Stimulated activated CD8-positive, alpha-beta memory T cell treated with anti-CD3 and anti-CD28 coated beads, Interleukin-7, amount 100 ng/mL, for 1 hour (primary cell): ENCODE measurements at places on chromosomes 4 and X.

DNA sequence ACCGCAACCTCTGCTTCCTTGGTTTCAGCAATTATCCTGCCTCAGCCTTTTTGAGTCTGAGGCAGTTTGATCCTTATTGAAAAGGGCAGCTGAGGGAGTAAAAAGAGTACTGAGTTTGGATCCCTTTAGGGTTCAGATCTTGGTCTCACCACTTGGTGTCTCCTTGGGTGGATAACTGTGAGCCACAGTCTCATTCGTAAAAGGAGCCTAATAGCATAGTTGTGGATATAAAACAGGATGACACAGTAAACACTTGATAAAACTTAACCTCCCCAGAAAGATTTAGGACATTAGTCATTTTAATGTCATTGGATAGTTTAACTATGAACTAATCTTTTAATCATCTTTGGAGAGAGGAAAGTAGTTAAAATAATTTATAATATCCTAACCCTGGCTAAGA, 173.0 kb downstream of the ANK2 start:
- no peak for DNase-seq

GRCh38 chr4:16278178-16278577, 51.9 kb upstream of the TAPT1 start:
- DNase-seq = no peak

- DNase-seq = no peak
Measured at GRCh38 chrX:68693481-68694434, 46.3 kb downstream of the STARD8 start.

- no peak for DNase-seq
Measured at GRCh38 chr4:183995570-183995969, 90.5 kb downstream of the STOX2 start.

DNA sequence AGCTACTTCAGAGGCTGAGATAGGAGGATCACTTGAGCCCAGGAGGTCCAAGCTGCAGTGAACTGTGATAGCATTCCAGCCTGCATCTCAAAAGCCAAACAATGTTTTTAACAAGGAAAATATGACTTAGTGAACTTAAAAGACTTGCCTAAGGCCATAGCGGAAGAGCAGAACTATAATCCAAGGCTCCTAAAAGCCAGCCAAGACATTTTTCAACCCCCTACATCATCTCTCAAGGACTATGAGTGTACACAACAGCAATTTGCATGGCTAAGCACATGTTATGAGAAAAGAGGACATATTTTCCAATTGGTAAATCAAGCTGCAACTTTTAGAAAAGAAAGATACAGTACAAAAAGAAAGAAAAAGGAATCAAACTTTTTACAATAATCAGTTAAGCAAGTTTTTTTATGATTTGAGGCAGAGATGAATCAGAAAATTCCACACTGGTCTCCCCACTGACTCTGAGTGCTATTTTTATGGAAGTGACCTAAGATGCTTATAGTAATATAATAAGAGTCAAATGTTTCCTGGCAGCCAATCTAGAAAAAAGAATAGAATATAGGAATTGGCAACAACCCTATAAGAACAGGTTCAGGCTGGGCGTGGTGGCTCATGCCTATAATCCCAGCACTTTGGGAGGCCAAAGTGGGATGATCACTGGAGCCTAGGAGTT, 9.8 kb upstream of the ACOT9 start:
- DNase-seq = no peak

GRCh38 chr4:96713271-96713850, 873.5 kb downstream of the PDHA2 start:
- DNase-seq = no peak

- DNase-seq = no peak
Measured at GRCh38 chr4:140744421-140744820, 11.8 kb downstream of the TBC1D9 start.

- no peak for DNase-seq
Measured at GRCh38 chrX:19866626-19867410, 20.6 kb downstream of the SH3KBP1 start.

DNA sequence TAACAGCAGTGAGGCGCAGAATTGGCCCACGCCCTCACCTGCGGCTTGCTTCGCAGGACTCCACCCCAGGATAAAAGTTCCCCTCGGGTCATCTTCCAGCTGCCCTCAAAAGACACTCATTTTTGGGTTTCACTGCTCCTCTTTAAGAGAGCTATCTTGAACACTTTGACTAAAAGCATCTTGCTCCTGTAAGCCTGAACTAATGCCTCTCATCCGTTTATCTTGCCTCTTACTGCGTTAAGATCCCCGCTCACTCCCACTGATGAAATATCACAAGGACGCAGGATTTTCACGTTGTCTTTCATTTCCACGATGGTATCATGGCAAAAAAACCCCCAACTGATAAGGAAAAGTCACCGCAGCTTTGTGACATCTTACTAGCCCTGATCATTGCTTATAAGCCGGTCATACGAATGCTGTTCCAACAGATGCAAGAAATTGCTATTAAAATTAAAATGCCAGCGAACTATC, 591 bp upstream of the ACSL4 start:
- no peak for DNase-seq

DNA sequence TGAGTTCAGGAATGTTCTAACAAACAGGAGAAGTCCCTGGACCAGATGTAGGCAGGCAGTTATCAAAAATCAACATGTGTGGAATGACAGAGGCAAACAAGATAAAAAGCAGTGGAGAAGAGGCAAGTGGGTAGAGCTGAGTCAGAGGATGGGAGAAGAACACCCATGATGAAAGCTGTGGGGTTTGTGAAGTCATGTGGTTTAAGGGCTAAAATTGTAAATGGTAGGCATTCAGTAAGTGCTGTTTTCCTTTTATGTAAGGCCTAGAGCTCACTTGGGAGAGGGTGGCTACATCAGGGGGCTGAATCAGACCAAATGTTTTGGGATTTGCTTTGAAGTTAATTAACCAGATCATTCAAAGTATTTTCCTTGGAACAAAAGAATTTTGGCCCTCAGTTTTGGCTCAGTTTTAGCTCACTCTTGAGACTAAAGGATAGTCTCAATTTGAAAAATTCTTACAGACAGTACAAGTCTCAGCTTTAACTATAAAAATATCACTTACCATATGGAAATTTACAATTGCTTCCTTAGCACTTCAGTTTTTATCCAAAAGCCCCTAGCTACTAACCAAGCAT, 114.5 kb upstream of the PCDH7 start:
- DNase-seq = no peak

DNA sequence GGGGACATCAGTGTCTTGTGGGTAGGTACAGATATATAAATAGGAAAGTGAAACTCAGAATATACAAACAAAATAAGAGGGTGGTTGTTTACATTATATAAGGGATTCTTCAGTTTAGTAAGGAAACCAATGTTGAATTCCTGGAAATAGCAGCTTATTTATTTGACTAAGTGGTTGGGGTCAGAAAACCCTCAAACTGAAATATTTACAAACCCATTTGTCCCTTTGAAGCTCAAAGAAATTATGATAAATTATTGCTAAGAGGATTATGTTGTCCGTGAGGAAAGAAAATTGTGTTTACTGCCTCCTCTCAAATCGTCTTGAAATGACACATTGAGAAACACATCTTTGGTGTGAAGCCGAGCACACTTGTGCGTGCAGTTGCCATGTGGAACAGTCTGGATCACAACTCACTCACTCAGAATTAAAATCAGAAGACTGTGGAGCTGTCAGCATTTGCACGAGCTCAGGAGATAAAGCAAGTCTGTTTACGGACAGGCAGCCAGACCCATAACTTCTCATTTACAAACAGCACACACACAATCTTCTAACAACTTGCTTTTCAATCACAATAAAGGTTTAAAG, 46.8 kb upstream of the SETD7 start:
- DNase-seq = no peak

DNA sequence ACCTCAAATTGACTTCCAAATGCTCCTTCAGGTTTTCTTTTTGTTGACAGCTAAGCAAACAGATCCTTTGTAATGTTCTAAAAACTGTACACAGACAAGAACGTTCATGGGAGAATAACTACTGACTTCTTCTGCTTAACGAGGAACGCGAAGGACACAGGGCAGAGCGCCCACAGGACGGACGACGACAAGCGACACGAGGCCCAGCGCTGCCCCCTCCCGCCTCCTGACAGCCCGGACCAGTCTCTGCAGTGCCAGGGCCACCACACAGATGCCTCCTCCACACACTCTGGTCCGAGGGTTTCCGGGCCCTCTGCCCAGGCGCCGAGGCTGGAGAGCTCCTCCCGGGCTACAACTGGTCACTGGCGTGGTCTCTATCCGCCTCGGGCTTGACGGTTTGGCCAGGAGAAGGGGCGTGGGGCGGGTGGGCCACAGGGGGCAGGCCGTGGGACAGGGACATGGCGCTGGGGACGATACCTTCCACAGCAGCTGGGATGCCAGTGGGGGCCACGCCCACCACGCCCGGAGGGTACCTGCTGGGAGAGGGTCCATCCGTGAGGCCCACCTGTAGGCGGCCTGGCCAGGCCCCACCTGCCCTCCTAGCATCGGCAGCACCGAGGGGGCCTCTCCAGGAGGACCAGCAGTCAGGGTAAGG, 36.9 kb downstream of the CTBP1 start:
- DNase-seq = no peak

DNA sequence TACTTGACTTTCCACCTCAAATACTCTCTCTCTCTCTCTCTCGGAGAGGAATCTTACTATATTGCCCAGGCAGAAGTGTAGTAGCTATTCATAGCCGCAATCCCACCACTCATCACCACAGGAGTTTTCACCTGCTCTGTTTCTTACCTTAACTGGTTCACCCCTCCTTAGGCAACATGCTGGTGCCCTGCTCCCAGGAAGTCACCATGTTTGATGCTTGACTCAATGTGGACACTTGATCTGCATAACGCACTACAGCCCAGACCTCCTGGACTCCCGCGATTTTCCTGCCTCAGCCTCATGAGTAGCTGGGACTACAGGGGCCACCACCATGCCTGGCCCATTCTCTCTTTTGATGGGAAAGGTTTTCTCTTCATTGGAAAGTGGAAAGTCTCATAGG, 271.8 kb downstream of the FBXW7 start:
- DNase-seq = no peak

- no peak for DNase-seq
Measured at GRCh38 chrX:130770615-130771014, 132.4 kb downstream of the ENOX2 start.

GRCh38 chr4:140499391-140499790, 1.3 kb upstream of the MGAT4D start:
- no peak for DNase-seq

DNA sequence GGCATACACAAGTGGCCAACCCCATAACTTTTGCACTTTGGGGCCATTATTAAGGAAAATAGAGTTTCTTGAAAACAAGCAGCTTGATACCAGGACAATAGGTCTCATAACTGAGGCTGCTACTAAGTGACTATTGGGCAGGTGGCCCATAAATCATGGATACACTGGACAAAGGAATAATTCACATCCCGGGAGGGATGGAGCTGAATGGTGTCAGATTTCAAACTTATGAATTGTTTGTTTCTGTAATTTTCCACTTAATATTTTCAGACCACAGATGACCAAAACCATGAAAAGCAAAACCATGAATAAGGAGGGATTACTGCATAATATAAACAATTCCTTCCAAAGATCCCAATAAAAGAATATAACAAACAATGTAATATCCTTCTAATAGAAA, 114.4 kb downstream of the WDFY3 start:
- no peak for DNase-seq

DNA sequence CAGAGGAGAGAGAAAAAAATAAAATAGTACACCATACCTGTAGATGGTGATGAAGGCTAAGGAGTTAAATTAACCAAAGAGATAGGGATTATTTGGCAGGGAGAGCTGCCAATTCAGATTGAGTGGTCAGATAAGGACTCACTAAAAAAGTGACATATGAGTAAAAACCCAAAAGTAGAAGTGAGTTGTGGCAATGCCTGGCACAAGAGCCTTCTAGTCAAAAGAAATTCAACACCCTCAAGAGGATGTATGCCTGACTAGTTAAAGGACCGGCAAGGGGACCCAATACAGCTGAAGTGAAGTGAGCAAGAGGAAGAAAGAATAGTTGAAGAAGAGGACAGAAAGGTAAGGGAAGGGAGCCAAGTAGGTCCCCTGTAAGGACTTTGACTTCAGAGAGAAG, 34.9 kb downstream of the ELF2 start:
- DNase-seq = no peak

GRCh38 chr4:158724637-158725036, 1.4 kb upstream of the PPID start:
- no peak for DNase-seq

- DNase-seq = no peak
Measured at GRCh38 chr4:75065909-75066308, 133.0 kb downstream of the PARM1 start.

- DNase-seq = no peak
Measured at GRCh38 chr4:45033676-45034419, 307.5 kb upstream of the GNPDA2 start.

- DNase-seq = no peak
Measured at GRCh38 chr4:27000820-27001219, 140.2 kb downstream of the STIM2 start.

- no peak for DNase-seq
Measured at GRCh38 chr4:41896648-41897047, 38.6 kb upstream of the TMEM33 start.

DNA sequence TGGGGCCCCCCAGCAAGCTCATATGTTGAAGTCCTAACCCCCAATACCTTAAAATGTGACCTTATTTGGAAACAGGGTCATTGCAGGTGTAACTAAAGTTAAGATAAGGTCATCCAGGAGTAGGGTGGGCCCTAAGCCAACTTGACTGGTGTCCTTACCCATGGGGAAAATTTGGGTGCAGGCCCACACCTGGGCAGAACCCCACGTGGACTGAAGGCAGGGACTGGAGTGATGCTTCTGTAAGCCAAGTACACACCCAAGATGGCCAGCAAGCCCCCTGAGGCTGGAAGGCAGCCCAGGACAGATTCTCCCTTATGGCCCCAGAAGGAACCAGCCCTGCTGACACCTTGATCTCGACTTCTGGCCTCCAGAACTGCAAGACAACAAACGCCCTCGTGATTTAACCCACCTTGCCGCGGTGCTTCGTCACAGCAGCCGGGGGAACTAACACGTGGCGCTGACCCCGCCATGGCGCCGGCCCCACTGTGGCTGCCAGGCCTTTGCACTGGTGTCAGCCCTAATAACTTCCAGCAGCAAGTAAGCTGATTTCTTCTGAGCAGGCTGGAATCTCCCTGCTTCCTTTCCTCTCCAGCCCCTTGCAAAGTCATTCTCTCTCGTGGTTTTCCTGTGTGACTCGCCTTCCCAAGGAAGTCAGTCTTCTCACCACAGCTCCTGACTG, 23.2 kb upstream of the MXD4 start:
- no peak for DNase-seq

DNA sequence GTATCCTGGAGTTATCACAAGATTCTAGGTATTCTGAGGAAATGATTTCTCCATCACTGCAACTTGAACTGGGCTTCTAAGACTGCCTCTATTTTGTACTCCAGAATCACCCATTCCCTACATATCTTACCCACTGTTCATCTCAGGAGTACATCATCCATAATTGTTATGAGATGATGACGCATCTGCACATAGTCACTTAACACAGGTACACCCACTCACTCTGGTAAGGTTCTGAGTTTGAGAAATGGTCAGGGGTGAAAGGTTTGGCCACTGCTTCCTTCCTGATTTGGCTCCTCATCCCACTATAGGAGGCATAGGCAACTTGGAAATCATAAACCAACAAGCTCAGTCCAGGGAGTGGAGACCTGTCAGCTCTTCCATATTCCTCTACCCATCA, 143.9 kb downstream of the GLRA2 start:
- no peak for DNase-seq

GRCh38 chr4:1449833-1450741, 43.8 kb upstream of the NKX1-1 start:
- no peak for DNase-seq
